ENCODE measurements at places on chromosomes 3 and 15.
A peak's percentile ranks its signal among the peaks of the same experiment; 100 is the strongest.

DNA sequence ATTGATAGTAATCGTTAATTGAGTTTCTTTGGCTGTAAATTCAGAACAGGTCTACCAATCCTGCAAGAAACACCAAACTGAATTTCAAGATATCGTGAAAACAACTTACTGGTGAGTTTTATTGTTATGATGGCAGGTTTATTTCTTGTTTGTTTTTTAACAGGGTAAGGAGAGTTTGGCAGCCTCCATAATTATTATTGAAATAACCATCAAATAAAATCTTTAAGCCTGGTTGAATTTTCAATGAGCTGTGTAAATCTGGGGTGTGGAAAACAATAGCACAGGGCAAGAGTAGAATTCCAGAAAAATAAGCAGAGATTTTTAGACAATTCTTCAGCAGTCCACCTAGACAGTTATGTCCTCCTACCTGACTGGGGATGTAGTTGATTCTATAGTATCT lies 196.5 kb downstream of the MECOM start:
- DNase-seq, result no peak

- no peak for DNase-seq
Observed at GRCh38 chr15:62147551-62147950, 17.5 kb downstream of the C2CD4B start.

DNA sequence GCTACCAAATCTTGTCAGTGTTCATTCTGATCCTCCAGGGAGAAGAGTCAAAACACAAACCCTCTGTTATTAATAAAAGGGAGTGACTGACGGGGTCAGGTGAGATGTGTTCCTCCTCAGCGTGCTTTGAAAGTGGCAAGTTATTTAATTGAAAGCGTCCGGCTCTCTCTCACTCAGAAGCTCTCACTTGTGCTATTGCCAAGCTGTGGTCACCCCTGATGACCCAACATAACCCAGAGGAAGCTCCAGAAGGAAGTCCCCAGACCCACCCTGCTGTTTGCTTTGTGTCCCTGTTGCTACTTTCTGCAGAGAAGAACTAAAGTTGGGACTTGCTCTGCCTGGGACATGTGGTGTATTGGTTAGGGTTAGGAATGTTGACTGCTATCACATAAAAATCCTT lies 235.6 kb downstream of the EDEM1 start:
- DNase-seq, result no peak

- no peak for DNase-seq
Observed at GRCh38 chr3:178063461-178063860, 472.8 kb upstream of the KCNMB2 start.

DNA sequence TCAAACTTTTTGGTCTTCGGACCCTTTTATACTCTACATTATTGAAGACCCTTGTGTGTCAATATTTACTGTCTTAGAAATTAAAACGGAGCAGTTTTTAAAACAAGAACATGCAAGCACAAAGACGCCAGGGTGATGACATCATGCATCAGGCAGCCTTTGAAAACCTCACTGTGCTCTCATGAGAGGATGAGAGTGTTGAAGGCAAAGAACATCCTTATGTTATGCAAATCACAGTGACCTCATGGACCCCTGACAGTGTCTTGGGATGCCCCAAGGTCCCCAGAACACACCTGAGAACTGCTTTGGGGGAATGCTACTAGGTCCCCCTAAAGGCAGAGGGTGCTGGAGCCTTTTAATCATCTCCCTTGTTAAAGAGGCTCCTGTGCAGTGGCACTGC lies 51.6 kb downstream of the CHDH start:
- no peak for DNase-seq

GRCh38 chr3:99951701-99952100 lies 134.0 kb downstream of the CMSS1 start:
- no peak for DNase-seq

DNA sequence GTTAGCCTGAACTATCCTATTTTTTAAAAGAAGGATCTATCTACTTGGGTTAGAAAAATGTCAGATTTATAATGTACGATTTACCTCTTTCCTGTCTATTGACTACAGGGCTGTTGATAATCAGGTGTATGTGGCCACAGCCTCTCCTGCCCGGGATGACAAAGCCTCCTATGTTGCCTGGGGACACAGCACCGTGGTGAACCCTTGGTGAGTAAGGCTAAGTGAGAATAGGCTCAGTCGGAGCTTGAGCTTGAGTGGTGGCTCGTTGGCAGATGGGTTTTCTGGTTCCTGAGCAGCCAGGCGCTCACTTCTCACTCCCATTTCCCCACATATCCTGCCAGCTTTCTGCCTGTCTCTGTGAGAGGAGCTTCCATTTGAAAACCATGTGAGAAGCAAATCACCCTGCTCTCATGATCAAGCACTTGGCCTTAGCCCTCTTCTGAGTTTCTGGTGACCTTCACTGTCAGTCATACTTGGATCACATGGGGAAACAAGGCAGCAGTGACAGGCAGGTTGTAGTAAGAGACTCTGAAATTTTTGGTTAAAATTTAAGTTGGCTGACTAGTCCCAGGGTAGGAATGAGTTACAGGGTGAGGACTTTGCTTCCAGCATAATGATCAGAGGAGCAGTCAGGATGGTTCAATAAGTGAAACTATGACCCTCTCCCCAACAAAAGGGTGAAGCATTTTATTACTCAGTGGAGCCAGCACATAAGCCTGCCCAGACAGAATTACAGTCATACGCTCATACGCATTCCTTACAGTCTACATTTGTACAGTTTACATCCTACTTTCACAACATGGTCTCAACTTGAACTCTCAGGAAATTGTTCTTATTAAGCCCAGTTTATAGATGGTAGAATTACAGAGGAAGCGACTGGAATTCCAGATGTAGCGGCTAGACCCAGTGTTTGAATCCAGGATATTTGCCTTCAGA lies 18.0 kb downstream of the NIT2 start:
- DNase-seq, result no peak

- no peak for DNase-seq
Observed at GRCh38 chr15:78685159-78685921, 44.3 kb upstream of the CHRNB4 start.

GRCh38 chr3:122679882-122680474 lies 661 bp upstream of the PARP14 start:
- DNase-seq, result peak; percentile 61

DNA sequence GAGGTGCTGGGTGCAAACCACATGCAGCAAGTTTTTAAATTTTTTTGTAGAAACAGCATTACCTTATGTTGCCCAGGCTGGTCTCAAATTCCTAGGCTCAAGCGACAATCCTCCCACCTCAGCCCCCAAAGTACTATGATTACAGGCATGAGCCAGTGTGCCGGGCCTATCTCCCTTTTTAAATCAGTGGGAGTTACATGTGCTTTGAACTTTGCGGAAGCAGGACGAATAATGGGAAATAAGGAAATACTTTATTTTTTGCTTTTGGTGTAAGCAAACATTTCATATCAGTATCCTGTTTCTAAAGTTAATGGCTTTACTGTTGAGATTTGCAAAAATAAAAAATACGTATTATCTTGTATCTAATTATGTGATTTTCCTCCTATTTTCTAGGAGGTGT lies 9.1 kb downstream of the NR1D2 start:
- DNase-seq, result no peak

DNA sequence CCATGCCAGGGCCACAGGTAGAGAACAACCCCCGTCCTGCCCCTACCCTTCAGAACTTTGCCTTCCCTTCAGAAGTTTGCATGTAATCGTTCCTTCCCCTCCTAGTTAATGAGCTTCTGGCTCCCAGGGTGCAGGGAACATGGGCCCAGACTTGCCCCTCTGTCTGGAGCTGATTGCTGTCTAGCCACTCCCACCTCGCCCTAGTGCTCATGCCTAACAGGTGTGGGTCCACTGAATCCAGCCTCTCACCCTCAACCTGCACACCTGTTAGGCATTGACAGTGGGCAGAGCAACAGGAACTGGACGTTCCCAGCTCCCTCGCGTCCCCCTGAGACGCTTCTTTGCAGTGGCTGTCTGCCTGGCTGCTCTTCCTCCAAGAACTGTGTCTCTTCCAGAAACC lies 40.3 kb downstream of the WNT5A start:
- no peak for DNase-seq

DNA sequence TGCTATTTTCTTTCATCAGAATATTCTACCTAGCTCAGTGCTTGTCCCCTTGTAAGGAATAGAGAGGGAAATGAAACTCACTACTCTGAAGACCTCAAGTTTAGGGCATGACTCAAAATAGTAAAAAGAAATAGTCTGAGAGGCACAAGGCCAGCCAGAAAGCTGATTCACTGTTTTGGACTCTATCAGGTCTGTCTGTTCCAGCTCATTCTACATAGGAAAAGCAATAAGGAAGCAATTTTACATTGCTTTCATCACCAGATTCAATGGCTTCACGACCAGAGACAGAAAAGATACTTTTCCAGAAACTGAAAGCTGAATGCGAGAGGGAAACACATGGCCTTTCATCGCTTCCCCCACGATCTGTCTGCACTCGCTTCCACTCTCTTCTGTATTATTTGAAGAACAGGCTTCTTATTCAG lies 276.0 kb downstream of the GBE1 start:
- DNase-seq, result no peak

GRCh38 chr15:64152507-64153387 lies 1.2 kb downstream of the SNX22 start:
- DNase-seq, result no peak

GRCh38 chr3:44348993-44349392 lies 10.4 kb downstream of the TCAIM start:
- DNase-seq, result no peak

- no peak for DNase-seq
Observed at GRCh38 chr3:135699741-135700140, 265.8 kb upstream of the PPP2R3A start.

GRCh38 chr3:178297199-178297598 lies 239.0 kb upstream of the KCNMB2 start:
- no peak for DNase-seq

GRCh38 chr3:191094057-191094845 lies 104.8 kb upstream of the OSTN start:
- no peak for DNase-seq

GRCh38 chr3:114384558-114384903 lies 90.7 kb downstream of the TIGIT start:
- no peak for DNase-seq

- no peak for DNase-seq
Observed at GRCh38 chr3:30408105-30408557, 198.3 kb upstream of the TGFBR2 start.

- no peak for DNase-seq
Observed at GRCh38 chr15:69590932-69591524, 138.4 kb downstream of the RPLP1 start.

GRCh38 chr3:45985532-45986302 lies 9.9 kb downstream of the FYCO1 start:
- DNase-seq, result no peak

DNA sequence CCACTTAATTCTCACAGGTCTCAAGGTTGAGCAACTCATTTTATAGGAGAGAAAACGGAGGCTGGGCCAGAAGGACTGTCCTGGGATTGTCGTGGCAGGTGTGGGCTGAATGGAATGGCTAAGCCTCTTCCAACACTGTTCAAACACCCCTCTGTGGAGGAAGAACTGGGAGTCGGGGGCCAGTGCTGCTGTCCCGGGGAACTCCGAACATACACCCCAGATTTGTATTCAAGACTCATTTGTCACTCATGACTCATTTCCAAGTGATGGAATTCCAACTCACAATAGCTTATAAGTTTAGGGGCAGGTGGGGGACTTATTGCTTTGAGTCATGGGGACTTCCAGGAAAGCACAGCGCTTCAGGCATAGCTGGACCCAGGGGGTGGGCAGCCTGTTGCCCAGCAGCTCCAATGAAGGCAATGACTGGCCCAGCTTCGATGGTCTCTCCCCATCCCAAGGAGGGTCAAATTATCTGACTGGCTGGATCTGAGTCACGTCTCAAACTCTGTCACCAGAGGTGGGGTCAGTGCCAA lies 72.5 kb downstream of the TM2D3 start:
- no peak for DNase-seq

DNA sequence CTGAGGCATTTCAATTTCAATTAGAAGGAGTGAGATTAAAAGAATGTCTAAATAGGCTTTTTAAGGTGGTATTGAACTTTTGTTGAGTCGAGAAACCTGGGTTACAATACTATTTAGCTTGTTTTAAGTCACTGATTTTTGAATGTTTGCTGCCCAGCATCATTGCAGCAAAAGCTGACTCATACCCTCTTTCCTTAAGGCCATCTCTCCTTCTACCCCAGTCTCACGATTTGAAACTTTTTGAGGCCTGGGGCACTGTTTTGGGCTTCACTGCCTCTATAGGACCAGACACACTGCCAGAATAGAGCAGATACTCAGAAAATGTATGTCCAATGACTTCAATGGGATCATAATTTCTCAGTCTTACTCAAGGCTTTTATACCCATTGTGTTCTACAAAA lies 319.6 kb upstream of the TGFBR2 start:
- no peak for DNase-seq

GRCh38 chr3:17505856-17506255 lies 236.6 kb downstream of the TBC1D5 start:
- DNase-seq, result no peak

- DNase-seq, result no peak
Observed at GRCh38 chr3:169278092-169278491, 385.4 kb downstream of the MECOM start.

- no peak for DNase-seq
Observed at GRCh38 chr3:184457329-184457728, 77.5 kb downstream of the CHRD start.

GRCh38 chr15:84647726-84648125 lies 6.4 kb downstream of the WDR73 start:
- DNase-seq, result no peak

DNA sequence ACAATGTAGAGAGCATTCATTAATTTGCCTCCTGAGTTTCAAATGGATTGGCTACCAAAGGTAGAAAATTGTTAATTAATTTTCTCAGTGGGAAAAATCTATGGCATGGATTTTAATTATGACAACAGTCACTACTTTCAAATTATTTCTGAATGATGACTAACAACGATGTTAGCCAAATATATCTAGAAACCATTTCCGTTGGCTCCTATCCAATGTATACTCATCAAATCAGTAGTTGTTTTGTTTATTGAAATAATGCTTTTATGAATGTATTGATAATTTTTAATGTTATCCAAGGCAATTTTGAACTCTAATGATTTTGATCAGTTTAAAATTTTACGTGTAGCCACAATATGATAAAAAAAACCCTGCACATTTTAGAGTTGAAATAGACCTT lies 333.4 kb downstream of the NAALADL2 start:
- no peak for DNase-seq

GRCh38 chr3:99635348-99635747 lies 3.0 kb upstream of the COL8A1 start:
- no peak for DNase-seq

GRCh38 chr3:26636096-26636727 lies 13.6 kb downstream of the LRRC3B start:
- no peak for DNase-seq

DNA sequence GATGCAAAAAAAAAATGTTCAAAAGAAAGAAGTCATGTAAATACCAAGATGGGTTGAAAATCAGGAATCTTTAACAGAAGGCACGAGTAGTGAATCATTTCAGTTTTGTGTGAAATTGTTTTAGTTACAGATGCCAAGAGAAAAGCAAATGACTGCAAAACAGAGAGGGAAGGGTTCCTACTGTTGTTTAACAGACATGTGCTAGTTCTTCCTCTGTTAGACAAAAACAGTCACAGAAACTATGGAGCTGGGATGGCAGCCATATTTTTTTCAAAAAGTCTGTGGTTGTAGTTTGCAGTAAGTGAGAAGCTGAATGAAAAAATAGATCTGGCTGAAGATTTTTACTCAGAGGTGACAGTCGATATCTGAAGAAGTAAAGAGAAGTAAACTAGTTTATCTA lies 511.9 kb downstream of the ZIC1 start:
- no peak for DNase-seq

Data from Right ventricle myocardium inferior (tissue), 1 donor.